ENCODE measurements at places on chromosomes 2 and 18.

DNA sequence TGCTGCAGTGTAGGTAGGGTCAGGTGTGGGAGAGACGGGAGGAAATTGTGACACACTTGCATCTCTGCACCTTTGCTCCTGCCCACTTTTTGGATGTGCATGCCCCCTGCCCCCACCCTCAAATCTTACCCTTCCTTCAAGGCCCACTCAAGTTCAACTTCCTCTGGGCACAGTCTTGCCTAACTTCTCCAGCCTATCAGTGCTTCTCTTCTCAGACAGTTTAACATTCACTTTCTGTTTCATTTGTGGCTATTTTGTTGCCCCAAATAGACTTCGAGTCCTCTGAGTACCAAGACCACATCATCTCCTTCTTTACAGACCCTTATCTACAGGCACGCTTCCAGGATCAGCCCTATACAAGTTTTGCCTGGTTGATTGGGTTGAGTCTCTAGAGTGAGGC is 2.7 kb downstream of the ST8SIA5 start:
- DNase-seq, result no peak

- DNase-seq, result no peak
Measured at GRCh38 chr2:203359450-203359849, 31.3 kb downstream of the ABI2 start.

DNA sequence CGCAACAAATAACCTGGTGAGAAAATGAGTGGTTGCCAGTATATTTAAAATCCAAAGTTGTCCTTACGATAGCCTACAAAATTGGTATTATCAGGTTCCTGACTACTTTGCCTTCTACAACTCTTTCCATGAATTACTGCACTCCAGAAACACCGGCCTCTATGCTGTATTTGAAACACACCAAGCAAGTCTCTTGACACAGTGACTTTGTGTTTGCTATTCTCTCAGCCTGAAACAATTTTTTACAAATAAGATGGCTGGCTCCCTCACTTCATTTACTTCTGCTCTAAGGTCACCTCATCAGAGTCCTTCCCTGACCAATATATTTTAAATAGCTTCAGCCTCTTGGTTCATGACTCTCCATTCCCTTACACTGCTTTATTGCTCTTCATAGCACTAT is 12.2 kb downstream of the KANSL1L start:
- DNase-seq, result no peak

DNA sequence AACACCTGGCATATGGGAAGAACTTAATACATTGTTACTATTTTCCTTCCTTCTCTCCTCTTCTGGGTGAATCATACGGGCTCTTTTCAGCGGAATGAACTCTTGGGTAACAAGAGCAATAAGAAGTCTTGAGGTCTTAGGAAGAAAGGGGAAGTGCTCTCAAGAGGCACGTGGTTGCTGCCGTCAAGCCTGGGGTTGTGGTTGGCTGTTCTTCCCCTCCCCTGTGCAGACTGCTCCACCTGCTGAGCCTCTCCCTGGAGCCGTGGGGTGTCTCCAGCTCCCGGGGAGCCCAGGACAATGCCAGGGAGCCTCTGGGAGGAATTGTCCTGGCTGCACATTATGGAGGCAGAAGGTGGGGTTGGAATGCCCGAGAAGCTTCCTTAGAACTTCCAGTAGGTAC is 19.4 kb downstream of the TOGARAM2 start:
- DNase-seq, result no peak

DNA sequence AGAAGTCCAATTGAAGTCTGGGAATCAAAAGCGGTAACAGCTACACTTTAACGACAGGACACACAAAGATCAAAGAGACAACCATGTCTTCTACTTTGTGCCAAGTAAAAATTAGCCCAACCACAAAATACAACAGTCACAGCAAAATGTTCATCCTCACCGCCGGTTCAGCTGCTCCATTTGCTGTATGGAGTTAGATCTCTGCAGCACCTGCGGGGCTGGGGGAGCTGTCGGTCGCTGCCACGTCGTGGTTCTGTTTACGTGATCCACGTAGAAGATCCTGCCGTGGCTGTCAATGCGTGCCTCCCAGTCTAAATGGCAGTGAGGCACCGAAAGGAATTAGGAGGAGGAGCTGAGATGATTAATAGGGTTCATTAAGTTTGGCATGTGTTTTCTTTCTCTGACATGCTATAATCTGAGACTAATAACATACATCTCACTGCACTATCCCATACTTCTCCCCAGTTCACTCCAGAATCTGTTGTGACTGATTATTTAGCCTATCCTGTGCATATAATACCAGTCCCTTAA is 136.5 kb upstream of the STK17B start:
- no peak for DNase-seq

DNA sequence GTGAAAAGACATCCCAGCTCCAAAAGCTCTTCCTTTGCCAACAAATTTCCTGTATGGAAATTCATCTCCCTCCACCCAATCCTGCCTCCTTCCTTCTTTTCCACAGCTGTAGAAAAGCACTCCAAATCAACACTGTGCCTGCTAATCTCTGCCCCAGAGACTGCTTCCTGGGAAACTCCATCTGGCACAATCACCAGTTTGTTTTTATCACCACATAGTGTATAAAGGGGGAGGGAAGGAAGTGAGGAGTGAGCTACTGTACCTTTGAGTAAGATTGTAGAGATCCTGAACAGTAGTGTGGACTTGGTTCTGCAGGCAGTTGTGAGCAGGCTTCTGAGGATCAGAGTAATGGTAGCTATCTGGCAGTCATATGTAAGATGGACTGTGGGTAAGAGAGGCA is 14.7 kb upstream of the FAM237A start:
- no peak for DNase-seq

DNA sequence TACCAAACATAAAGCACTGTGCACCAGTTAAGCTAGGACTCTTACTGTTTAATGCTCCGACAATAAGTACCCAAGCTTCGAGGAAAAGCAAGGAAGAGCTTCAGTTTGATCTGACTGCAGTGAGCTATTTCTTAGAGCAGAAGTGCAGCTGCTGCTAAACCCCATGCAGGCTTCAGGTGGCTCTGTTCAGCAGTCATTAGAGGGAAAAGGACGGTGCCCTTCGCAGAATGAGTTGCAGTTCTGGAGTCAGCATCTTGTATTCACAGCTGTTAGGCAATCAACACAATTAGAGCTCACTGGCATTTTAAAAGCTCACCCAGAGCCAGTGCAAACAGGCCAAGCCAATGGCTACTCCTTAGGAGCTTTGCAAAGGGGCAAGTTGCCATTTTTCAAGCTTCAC is 1.5 kb upstream of the CERKL start:
- peak; percentile 15 for DNase-seq

GRCh38 chr2:218998414-218999002 is 5.3 kb upstream of the CRYBA2 start:
- DNase-seq, result peak; percentile 52

DNA sequence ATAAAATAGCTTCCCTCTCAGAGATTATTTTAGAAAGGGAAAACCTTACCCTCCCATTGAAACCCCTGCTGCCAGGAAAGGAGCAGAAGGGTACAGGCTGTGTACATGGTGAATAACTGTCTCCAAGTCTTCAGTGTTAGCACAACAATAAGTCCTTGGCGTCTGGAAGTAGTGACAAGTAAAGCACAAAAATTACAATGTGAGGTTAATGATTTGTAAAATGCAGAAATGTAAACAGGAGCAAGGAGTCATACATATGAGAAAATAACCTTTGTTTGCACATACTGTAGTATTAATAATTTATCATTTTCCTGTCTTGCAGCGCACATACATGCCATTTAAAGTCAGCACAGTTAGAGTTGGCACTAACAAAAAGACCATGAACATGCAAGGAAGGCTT is 40.5 kb downstream of the ABHD3 start:
- no peak for DNase-seq

DNA sequence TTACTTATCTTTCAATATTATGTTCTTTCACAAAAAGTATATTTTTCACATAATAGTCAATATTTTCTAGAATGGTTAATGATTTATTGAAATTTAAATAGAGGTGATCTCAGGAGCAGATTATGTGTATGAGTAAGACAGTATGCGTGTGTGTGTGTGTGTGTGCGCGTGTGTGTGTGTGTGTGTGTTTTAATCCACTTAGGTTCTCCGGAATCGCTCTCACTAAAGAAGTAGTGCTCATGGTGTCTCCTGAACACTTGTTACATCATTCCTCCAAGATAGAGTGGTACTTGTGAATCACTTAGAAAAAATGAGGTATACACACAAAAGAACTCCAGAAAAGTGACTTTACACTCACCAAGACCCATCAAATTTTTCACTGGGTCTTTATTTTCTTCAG is 91.0 kb upstream of the KCNH7 start:
- no peak for DNase-seq

DNA sequence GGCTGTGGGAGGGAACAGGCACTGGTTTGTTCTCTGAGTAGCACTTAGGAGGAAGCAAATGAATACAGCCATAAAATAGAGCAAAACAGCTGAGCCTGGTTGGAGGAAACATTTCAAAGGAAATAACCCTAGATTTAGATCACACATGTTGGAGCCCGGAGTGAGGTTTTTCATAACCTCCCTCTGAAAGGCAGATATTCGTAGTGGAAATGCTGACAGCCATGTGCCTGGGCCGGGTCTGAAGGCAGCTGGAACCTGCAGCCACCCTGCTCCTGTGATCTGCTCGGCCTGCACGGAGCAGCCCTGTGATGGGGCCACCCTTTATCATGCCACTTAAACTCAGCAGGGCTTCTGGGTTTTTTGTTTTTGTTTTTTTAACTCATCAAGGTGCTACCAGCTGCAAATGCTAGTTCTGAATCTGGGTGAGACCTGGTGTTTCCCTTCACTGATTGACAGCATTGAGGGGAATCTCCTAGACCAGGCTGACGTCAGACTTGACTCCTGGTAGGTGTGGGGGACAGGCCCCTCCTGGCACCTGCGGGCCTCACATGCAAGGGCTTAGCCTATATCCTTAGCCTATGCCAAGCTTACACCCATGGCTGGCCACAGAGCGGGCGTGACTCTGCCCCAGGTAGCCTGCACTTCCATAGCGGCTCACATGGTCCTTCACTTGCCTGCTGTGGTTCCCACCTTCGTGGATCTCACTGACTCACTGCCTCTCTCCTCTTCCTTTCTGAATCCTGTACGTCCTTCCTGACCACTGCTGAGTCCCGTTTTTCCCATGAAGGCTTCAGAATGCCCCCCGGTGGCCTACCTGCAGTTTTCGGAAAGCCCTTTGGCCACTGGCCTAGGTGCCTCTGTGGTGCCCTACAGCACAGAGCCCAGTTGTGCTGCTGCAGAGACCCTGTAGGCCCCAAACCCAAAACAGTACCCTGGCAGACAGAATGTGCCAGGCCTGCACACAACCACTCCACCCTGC is 217.3 kb downstream of the SEPTIN10 start:
- DNase-seq, result peak; percentile 51

- no peak for DNase-seq
Measured at GRCh38 chr2:200252265-200253067, 54.0 kb upstream of the SPATS2L start.
